ENCODE measurements at places on chromosomes 11 and 22. TPM values are rescaled to one million over a fixed set of nuclear protein-coding genes. Genes with fewer than 3 reads are reported as not detected.

Gene HEPHL1
- total RNA-seq = not detected

Gene OR51A7
- total RNA-seq = not detected

Gene HBD
- total RNA-seq = not detected

Gene RBM14
- total RNA-seq = 121 TPM

Gene MRGPRX3
- not detected for total RNA-seq

Gene MOGAT2
- not detected for total RNA-seq

Gene PDE3B
- 21.8 TPM for total RNA-seq

Gene OR6T1
- total RNA-seq = not detected

DNA sequence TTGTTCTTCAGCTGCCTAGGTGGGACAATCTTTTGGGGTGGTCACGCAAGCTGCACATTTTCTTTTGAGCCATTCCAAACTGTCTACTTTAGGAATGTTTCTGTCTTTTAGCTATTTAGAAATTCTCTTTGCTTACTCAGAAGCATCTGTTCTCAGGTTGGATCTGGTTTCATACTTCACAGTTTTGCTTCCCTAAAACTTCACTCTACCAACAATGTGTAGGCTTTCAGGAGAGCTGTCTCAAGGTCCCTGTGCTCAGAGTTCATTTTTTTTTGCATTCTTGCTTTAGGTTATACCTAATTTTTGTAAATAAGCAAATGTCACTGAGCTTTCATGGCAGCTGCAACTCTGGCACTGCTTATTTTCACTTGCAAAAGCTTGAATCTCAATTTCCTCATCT, 36.7 kb downstream of the CCDC90B start:
- H3K4me1 ChIP-seq = no peaks in the 10 kb centered on the region
- H3K36me3 ChIP-seq = no peaks in the 10 kb centered on the region
- H3K27ac ChIP-seq = no peak overlapping the region
- DNase-seq = no peak
- H3K27me3 ChIP-seq = no peaks in the 10 kb centered on the region

GRCh38 chr11:105357764-105358163, 218.2 kb upstream of the CARD18 start:
- H3K4me3 ChIP-seq = no peak overlapping the region
- DNase-seq = no peak
- H3K4me1 ChIP-seq = no peaks in the 10 kb centered on the region
- peaks cover 7% of the 10 kb centered on the region for H3K27me3 ChIP-seq
- H3K27ac ChIP-seq = no peak overlapping the region

GRCh38 chr11:119376197-119376847, 5.2 kb downstream of the USP2 start:
- H3K4me3 ChIP-seq = no peak overlapping the region
- H3K27ac ChIP-seq = no peak overlapping the region
- H3K27me3 ChIP-seq = peaks cover under 1% of the 10 kb centered on the region

GRCh38 chr22:20522134-20523004, 15.0 kb downstream of the MED15 start:
- no peaks in the 10 kb centered on the region for H3K27me3 ChIP-seq
- peaks cover 76% of the 10 kb centered on the region for H3K4me1 ChIP-seq

DNA sequence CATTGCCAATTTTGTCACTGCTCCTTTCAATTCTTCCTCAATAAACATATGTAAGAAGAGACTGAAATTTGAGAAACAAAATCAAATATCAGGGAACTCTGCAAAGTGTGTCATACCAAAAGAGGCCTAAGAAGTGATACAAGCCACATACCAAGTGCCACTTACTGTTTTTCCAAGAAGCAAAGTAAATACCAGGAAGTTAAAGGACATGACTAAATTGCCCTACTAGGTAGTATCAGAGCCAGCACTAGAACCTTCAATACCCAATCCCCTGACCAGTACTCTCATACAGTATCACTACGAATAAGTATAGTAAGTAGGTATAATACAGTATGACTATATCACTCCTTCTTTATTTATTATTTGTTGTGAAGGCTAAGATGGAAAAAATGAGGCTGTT, 13.6 kb downstream of the MAML2 start:
- no peaks in the 10 kb centered on the region for H3K27me3 ChIP-seq
- H3K4me3 ChIP-seq = no peak overlapping the region
- peaks cover 22% of the 10 kb centered on the region for H3K36me3 ChIP-seq

GRCh38 chr11:66220566-66220935, 47.9 kb upstream of the RAB1B start:
- H3K27me3 ChIP-seq = no peaks in the 10 kb centered on the region
- peaks cover 14% of the 10 kb centered on the region for H3K4me1 ChIP-seq
- peaks cover 33% of the 10 kb centered on the region for H3K36me3 ChIP-seq

DNA sequence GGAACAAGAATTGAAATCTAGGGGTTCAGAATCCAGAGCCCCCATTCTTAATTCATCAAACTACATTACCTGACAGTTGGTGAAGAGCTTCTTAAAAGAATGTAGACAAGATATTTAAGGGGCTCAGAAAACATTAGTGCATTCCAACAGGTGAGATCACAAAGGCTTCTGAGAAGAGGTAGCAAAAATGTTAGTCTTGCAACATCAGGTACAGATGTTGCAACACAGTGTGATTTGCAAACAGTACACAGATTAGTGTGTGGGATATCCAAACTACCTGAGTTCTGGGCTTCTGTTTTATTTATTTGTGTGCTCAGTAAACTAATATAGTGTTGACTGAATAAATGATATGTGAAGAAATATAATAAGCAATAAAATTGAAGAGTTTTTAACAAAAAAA, 11.8 kb downstream of the CASP4 start:
- peaks cover 47% of the 10 kb centered on the region for H3K4me1 ChIP-seq
- no peak for DNase-seq
- H3K4me3 ChIP-seq = no peak overlapping the region
- H3K27me3 ChIP-seq = no peaks in the 10 kb centered on the region
- no peak overlapping the region for H3K27ac ChIP-seq

DNA sequence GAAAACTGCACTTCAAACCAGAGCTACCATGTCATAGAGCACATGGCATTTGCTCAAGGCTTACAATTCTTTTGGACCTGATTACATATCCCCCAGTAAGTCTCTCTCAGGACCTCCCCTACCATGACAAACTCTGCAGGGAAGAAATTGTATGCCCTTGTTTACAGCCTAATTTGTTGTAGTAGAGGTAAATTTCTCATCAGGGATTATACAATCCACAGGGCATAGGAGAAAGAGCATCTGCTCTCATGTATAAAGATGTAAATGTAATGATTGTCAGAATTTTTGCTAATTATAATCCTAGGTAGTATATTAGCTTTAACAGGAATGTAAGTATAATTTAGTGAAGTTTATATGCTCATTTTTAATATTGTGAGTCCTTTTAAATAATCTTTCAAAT, at the start of gene OR8B3:
Gene OR8B3 (minus strand): TSS at position 101 of the 400 bp plus-strand sequence. CDS start 1,673 bp downstream, outside the sequence.
- no peak for DNase-seq
- H3K27me3 ChIP-seq = no peaks in the 10 kb centered on the region
- H3K27ac ChIP-seq = no peak within 1 kb of the TSS
- H3K4me3 ChIP-seq = no peak within 1 kb of the TSS
- no peaks in the 10 kb centered on the region for H3K36me3 ChIP-seq

DNA sequence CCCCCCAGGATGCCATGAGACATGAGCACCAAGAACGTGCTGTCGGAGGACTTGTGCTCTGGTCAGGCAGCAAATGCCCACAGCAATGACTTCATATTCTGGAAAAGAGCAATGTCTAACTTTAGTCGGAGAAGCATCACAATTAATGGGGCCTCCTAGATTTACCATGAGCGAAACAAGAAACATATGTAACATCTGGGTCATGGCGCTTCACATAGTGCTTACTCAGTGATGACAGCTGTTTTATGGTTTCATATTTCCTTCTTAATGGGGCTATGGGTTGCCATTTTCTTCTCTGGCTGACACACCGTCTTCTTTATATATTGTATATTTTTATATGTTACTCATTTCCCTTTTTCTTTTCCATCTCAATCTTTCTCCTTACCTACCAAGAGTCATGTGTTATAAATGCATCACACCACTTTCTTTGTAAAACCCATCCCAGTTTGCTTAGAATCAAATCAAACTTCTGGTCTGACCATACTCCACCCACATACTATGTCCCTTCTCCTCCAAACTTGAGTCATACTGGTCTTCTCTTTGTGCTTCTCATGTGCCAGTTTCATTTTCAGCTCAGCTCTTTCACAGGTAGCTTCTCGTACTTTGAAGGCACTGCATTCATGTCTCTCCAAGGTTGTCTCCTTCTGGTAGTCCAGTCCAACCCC, 9.4 kb upstream of the CASP12 start:
- peak overlapping the region; percentile 76 for H3K27ac ChIP-seq
- peaks cover 22% of the 10 kb centered on the region for H3K36me3 ChIP-seq
- peak overlapping the region; percentile 24 for H3K4me3 ChIP-seq
- H3K27me3 ChIP-seq = no peaks in the 10 kb centered on the region

DNA sequence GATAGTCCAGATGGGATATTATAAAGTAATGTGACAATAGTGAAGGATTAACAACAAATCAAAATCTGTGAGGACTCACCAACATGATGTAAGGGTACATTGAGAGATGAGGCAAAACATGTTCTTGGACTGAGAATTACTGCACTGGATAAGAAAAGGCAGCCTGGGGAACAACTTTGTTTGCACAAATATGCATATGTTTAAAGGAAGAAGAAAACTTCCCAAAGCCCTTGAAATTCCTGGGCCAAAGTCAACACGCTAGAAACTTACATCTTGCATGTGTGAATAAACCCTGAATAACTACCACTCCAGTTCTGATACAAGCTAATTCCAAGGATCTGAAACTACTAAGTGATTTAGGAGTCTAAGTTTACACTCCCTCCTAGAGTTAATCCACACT, 1.1 kb downstream of the OR52A5 start:
- H3K27ac ChIP-seq = no peak overlapping the region
- no peak overlapping the region for H3K4me3 ChIP-seq
- no peak for DNase-seq
- no peaks in the 10 kb centered on the region for H3K27me3 ChIP-seq

- no peaks in the 10 kb centered on the region for H3K4me1 ChIP-seq
- no peaks in the 10 kb centered on the region for H3K36me3 ChIP-seq
- no peak overlapping the region for H3K27ac ChIP-seq
- no peak overlapping the region for H3K4me3 ChIP-seq
Observed at GRCh38 chr11:83583757-83584366, 297.7 kb upstream of the CCDC90B start.

GRCh38 chr11:15157606-15158137, 42.9 kb downstream of the INSC start:
- peaks cover 5% of the 10 kb centered on the region for H3K27me3 ChIP-seq
- DNase-seq = no peak
- no peak overlapping the region for H3K4me3 ChIP-seq
- no peaks in the 10 kb centered on the region for H3K4me1 ChIP-seq
- H3K27ac ChIP-seq = no peak overlapping the region

DNA sequence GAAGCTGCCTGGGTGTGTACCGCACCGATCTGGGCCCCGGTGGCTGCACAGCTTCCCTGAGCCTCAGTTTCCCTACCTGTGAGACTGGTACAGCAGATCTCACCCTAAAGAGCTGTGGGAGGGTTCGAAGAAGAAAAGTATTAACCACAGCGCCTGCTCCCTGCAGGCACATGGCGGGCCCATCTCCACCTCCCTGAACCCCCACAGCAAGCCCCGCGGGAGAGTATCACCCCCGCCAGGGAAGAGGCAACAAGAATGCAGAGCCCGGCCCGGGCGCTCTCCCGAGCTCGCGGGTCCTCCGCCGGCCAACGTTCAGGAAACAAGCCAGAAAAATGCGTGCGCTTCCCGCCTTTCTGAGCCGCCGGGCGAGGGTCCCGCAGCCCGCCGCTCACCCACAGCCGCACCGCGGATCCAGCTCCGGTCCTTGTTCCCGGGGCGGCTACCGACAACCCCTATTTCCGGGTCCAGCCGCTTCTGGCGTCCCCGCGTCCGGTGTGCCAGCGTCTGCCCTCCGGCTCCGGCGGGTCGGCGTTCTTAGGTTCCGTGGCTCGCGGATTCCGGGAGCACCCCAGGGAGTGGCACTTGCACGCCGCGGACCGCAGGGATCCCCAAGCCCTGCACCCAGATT, at the start of gene TOP3B:
Gene TOP3B (minus strand): TSS at position 450 of the 628 bp plus-strand sequence. CDS start 7,078 bp downstream, outside the sequence.
- H3K36me3 ChIP-seq = no peaks in the 10 kb centered on the region
- H3K27me3 ChIP-seq = no peaks in the 10 kb centered on the region
- H3K27ac ChIP-seq = peak within 1 kb of the TSS; percentile 77
- peak within 1 kb of the TSS; percentile 89 for H3K4me3 ChIP-seq
- peaks cover 32% of the 10 kb centered on the region for H3K4me1 ChIP-seq

GRCh38 chr11:3816673-3817072, 8.3 kb downstream of the PGAP2 start:
- no peaks in the 10 kb centered on the region for H3K4me1 ChIP-seq
- H3K36me3 ChIP-seq = peaks cover 1% of the 10 kb centered on the region
- H3K27ac ChIP-seq = no peak overlapping the region
- H3K4me3 ChIP-seq = no peak overlapping the region
- H3K27me3 ChIP-seq = no peaks in the 10 kb centered on the region

DNA sequence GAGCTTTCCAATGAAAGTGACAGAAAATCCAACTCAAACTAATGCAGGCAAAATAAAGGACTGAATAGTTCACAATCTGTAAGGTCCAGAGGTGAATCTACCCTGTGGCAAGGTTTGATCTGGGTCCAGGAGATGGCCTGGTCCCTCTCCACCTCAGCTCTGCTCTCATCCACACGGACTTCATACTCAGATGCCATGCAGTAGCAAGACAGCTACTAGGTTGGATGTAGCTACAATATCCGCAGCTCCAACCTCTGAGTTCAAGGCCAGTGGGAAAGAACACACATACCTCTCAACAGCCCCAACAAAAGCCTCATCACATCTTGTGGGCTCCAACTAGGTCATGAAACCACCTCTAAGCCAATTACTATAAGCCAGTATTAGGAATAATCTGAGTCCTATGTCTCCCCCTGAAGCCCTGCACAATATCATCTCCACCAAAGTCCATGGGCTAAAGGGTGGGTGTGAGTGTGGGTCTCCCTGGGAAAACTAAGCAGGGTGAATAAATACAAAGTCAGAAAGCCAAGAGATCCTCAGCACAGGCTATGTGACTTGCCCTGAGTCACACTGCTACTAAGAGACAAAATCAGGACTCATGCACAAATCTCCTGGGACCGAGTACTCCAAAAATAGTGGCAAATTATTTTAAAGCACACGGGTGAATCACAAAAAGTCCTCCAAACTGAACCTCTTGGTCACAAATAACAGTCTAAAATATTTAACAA, 78.8 kb downstream of the LARGE1 start:
- no peaks in the 10 kb centered on the region for H3K36me3 ChIP-seq
- no peak overlapping the region for H3K27ac ChIP-seq
- no peaks in the 10 kb centered on the region for H3K4me1 ChIP-seq
- DNase-seq = no peak

DNA sequence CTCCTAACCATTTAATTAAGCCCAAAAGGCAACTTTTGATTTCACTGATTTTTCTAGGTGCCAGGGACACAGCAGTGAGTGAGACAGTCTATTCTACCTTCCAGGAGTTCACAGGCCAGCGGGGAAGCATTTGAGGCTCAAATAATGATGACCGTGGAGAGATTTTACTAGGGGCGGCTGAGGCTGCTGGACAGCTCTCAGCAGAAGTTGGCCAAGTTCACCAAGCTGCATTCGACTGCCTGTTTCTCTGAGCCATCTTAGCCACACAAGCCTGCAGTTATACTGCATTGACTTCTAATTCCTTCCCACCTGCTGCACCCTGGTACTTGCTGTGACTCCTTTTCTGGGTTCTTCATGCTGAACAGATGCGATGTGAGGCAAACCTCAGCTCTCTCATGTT, 168.9 kb upstream of the TBCEL start:
- DNase-seq = no peak
- H3K4me1 ChIP-seq = no peaks in the 10 kb centered on the region
- H3K27ac ChIP-seq = no peak overlapping the region

All from activated CD4-positive, alpha-beta memory T cell treated with anti-CD3 and anti-CD28 coated beads for 36 hours (primary cell).